SK-MEL-5 (cell line): ENCODE measurements at places on chromosomes 2 and 18. TPM values are rescaled to one million over a fixed set of nuclear protein-coding genes. Genes with fewer than 3 reads are reported as not detected.

GRCh38 chr2:12317814-12318426 is 398.8 kb upstream of the TRIB2 start:
- peak; percentile 44 for DNase-seq

DNA sequence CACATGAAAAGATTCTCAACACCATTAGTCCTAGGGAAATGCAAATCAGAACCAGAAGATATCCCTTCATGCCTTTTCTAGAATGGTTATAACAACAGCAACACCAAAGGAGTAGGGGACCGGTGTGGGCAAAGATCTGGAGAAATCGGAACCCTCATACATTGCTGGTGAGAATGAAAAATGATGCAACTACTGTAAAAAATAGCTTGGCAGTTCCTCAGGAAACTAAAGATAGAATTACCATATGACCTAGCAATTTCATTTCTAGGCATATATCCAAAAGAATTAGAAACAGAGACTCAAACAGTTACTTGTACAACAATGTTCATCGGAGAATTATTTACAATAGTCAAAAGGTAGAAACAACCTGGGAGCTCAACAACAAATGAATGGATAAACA is 29.2 kb upstream of the CDH7 start:
- DNase-seq = no peak

- DNase-seq = no peak
Measured at GRCh38 chr2:84389794-84390193, 69.3 kb downstream of the SUCLG1 start.

The RETSAT gene
- total RNA-seq = 130 and 138 TPM in 2 replicates

The PDIA6 gene
- total RNA-seq = 771 and 813 TPM in 2 replicates

The PID1 gene
- total RNA-seq = 0.95 and 1.4 TPM in 2 replicates

The PROC gene
- not detected in 2 replicates for total RNA-seq
